NCI-H69 (cell line): ENCODE measurements at places on chromosomes 4 and X.
A peak's percentile ranks its signal among the peaks of the same experiment; 100 is the strongest.

- no peak for DNase-seq
These were observed 39.3 kb downstream of the SYTL5 start for GRCh38 chrX:38045538-38046096.

DNA sequence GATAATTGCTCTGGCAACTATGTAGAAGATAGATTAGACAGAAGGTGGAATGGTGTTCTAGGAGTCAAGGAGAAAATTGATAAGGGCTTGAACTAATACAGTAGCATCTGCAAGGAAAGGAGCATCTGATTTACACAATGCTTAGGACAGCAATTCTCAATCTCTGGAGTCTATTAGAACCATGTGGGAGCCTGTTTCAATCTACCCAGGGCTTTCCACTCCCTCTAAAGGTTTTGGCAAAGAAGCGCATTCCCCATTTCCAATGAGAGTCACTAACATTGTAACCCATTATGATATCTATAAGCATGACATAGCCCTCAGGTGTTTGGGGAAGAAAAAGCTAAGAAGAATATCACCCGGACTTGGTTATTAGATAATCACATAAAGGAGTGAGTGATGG is 168.2 kb downstream of the COL25A1 start:
- DNase-seq = no peak

DNA sequence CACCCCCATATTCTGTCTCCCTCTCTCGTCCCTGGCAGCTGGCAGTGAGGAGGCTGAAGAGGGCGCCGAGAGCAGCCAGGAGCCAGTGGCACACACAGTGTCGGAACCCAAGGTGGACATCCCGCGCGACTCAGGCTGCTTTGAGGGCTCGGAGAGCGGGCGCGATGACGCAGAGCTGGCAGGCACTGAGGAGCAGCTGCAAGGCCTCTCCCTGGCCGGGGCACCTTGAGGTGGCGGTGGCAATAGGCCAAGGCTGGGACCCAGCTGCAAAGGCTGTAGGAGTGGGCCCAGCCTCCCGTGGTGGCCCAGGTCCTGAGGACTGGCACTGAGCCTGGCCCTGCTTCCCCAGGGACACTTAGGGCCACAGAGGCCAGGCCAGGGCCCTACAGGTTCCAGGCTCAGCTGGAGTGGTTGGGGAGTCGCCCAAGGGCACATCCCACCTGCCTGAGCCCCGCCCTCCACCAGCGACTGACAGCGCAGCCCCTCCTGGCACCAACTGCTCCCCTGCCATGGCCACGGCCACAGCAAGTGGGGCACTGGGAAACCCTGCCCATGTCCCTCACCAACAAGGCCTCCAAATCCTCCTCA is 13.9 kb downstream of the SASH3 start:
- DNase-seq = no peak

- no peak for DNase-seq
These were observed 80.9 kb downstream of the FAM114A1 start for GRCh38 chr4:38948551-38948950.

DNA sequence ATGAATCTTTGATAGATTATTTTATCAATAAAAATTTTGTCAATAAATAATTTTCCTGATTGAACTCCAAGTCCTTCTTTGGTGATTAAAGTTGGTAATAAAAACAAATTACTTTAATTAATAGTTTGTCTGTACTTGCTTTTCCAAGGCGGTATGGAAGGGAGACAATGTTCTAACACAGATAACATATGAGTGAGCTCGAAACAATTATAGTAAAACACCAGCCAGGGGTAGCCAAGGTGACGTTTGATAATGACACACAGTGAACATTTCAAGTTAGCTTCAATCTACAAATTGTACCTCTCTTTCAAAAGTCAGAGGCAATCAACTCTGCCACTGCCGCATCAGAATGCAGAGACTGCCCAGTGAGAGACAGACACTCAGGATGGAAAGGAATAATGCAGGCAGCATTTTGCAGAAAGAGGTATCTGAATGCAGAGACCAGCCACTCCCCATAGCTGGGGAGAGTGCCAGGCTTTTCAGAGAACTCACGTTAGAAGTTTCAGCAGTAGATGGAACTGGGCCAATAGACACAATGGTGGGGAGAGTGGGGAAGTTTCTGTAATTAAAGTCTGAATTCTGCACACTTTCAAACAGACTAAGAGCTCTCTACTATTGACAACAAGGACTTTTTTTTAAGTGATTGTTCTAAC is 18.1 kb upstream of the ATOH1 start:
- DNase-seq = peak; percentile 8

- DNase-seq = no peak
These were observed 109.0 kb upstream of the ACSL4 start for GRCh38 chrX:109841869-109842579.

- DNase-seq = no peak
These were observed 8.8 kb downstream of the TAPT1 start for GRCh38 chr4:16217300-16218051.

DNA sequence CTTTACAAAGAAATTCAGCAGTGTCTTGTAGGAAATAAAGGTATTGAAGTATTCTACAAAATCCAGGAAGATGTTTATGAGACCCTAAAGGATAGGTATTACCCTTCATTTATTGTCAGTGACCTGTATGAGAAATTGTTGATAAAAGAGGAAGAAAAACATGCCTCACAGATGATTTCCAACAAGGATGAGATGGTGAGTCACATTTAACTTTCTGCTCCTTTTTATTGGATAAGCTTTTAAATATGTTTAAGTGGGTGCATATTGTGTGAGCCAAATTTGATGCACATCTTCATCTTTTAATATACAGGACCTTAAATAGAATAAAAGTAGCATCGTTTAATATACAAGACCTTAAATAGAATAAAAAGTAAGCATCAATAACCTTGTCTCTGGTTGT is 72.1 kb downstream of the LRP2BP start:
- DNase-seq = no peak

- DNase-seq = no peak
These were observed 27.9 kb upstream of the ZCCHC12 start for GRCh38 chrX:118795528-118796280.

GRCh38 chr4:2932321-2932950 is 30.8 kb downstream of the NOP14 start:
- no peak for DNase-seq

DNA sequence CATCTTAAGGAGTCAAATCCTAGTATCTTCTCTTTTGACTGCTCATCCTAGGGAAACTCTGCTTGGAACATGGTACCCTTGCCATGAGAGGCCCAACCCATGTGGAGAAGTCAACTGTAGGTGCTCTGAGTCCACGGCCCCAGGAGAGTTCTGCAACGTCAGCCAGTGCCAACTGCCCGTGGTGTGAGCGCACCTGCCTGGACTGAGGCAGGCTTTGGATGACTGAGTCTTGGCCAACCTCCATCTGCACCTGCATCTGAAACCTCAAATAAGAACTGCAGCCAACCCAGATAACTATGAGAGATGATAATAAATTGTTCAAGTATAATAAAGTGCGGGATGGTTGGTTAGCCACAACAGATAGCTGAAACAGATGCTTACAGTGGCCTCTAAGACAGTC is 772.0 kb downstream of the TRIML1 start:
- no peak for DNase-seq

DNA sequence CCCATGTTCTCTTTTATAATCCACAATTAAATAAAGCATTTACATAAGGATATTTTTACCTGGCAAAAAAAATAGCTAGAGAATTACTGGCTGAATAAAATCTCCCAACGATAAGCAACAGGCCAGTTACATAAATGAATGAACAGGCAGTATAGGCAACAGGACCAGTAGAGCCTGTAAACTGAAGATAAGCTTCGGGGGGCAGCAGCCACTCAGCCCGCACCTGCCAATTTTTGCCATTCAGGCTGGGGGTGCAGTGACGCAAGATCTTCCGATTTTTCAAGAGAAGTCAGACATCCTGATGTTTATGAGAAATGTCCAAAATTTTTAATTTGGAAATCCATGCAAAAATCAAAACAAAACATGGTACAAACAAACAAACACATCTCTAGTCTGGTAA is 49.0 kb upstream of the CDKN2AIP start:
- no peak for DNase-seq

- DNase-seq = no peak
These were observed 3.2 kb upstream of the ENPEP start for GRCh38 chr4:110472583-110473329.

GRCh38 chr4:22794732-22795131 is 102.0 kb downstream of the GBA3 start:
- no peak for DNase-seq

GRCh38 chr4:104728380-104729122 is 233.9 kb upstream of the CXXC4 start:
- peak; percentile 39 for DNase-seq

- DNase-seq = peak; percentile 22
These were observed 241.6 kb downstream of the MGST2 start for GRCh38 chr4:139907001-139907809.

DNA sequence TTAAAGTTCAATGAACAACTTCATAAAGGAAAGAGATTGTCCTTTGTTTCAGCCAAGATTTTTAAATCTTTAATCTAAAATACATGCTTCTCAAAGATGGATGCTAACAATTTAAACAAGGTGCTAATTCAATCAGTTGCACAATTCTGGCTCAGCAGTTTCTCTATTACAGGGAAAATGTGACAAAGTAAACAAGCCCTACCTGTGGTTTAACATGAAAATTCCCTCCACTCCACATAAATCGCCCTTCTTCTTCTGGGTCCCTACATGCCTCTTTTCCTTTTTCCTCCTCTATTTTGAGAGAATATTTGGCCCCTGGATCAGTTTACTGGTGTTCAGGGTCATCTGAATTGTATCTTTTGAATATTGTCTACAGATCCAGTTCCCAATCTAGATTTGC is 80.6 kb downstream of the FRYL start:
- no peak for DNase-seq

- peak; percentile 49 for DNase-seq
These were observed 406.4 kb downstream of the FAM47A start for GRCh38 chrX:33725535-33726210.

- DNase-seq = no peak
These were observed 43.1 kb upstream of the MXD4 start for GRCh38 chr4:2304877-2305561.
